ENCODE measurements at places on chromosomes 7 and 10.

DNA sequence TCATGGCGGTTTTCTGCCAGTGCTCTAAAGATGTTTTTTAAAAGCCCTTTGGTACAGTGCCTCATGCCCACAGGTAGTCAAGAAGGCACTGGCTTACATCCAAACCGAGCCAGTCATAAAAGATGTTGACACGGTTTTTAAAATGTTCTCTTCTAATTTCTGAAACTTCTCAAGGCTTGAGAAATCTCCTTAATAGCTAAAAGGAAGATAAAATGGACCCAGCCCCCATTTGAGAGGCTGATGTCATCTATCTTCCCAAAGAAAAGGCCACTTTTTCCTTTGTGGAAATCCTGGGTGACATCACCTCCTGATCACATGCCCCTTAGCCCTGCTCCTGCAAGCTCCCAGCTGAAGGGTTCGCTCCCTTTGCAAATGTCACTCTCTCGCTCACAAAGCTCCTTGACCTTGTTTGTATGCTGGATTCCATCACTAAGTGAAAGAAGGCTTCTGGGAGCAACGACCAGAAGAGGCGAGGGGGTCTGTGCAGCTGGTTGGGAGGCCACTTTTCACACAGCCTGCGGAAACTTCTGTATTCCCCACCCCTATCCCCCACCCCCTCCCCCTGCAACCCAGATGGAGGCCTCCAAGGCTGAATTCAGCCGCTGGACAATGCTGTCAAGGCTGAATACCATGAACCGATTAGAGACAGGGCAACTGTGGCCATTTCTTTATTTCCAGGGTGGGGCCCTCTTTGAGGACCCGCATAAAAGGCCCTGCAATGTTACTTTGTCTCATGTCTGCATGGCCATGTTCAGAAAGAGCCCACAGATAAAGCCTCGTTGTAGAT lies 122.8 kb downstream of the CUBN start:
- DNase-seq, result no peak

- DNase-seq, result no peak
Observed at GRCh38 chr10:480928-481552, 208.4 kb downstream of the DIP2C start.

DNA sequence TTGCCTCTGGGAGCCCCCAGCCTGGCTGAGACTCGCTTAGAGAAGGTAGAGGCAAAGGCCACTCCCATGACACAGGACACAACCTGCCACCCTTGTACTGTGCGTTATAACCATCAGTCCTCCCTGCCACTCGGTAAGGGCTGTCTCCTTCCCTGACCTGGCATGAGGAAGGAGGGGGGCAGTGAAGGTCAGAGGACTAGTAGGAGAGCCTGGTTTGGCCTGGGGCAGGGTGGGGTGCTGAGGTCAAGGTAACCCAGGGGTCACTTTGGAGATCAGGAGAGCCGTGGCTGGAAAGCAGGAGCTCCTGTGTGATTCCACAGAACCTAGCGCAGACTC lies 6.9 kb upstream of the TNRC18 start:
- DNase-seq, result no peak

DNA sequence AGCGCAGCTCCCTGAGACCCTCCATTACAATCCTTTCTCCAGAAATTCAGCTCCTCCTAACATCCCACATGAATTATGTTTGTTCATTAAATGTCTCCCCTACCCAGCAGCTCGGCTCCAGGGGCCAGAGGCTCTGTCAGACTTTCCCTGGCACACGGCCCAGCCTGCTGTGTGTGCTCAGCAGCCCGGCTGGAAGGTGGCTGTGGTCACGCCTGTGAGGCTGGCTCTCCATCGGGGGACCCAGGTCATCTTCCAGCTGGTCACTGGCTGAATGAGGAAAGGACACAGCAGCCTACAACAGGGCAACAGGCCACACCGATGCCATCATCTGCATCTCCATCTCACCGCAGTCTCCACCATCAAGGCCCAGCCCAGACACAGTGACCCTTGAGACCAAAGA lies 219.8 kb downstream of the MAD1L1 start:
- no peak for DNase-seq

GRCh38 chr10:88787463-88787862 lies 15.1 kb upstream of the LIPM start:
- DNase-seq, result no peak

DNA sequence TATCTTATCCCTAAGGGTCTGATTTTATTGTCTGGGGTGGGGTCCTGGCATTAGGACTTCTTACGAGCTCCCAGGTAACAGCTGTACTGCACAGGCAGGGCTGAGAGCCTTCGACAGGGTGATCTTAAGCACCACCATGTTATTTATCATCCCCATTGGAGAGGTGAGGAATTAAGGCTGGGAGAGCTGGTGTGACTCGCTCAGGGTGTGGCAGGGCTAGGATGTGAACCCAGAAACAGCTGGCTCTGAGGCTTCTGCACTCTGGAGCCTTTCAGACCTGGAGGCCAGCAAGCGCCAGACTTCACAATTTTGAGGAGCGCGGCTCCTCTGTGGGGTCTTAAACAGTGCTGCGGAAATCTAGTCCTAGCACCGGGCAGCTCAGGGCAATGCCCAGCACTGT lies 27.4 kb upstream of the NDST2 start:
- no peak for DNase-seq

DNA sequence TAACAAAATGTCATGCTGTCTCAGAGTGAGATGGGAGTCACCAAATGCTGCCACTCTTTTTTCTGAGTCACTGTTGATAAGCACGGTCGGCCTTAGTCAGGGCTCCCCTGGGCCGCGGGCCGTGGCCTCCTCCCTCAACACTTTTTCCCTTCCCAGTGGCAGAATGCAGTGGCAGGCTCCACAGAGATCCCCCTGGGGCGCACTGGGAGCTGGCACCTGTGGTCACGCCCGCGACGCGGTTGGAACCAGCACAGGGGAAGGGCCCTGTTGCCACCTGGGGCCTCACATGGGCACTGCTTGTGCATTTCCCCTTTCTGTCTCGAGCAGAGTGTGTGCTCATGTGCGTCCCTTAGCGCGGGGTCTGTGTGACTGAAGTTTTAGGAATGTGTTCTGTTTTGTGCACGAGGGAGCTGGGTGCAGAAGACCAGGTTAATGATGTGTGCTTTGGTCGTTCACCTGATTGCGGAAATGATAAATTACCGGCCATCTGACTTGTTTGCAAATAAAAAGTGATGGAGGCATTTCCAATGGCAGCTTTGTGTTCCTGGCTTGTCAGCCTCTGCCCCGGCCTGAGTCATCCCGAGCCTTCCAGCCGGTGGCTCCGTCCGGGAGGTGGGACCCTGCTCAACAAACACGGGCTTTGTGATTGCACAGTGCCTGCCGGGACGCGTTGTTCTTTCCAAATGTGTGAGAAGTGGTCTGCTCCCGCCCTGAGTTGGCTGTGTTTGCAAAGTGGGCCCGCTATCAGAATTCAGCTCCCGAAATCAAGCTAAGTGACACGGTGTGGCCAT lies 100.7 kb downstream of the NKX6-2 start:
- DNase-seq, result no peak

- DNase-seq, result no peak
Observed at GRCh38 chr7:47792521-47793121, 155.6 kb downstream of the PKD1L1 start.

DNA sequence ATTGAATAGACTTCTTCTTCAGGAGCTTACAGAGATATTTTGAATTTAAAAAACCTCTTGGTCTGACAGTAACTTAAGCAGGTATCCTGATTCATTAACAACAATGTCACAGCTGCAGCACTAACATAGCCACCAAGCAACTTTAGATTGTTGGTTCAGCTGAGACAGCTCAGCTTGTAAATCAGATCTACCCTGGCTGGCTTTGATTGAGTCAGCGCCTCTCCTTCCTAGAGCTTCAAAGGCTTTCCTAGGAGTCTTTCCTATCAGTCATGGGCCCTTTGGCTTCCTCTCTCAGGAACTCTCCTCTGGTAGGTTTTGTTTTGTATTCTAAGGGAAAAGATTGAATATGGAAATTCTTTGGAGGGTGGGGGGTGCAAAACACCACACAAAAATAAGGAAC lies 70.7 kb upstream of the STEAP4 start:
- DNase-seq, result no peak

- DNase-seq, result no peak
Observed at GRCh38 chr7:105006367-105007136, 7.5 kb upstream of the KMT2E start.

DNA sequence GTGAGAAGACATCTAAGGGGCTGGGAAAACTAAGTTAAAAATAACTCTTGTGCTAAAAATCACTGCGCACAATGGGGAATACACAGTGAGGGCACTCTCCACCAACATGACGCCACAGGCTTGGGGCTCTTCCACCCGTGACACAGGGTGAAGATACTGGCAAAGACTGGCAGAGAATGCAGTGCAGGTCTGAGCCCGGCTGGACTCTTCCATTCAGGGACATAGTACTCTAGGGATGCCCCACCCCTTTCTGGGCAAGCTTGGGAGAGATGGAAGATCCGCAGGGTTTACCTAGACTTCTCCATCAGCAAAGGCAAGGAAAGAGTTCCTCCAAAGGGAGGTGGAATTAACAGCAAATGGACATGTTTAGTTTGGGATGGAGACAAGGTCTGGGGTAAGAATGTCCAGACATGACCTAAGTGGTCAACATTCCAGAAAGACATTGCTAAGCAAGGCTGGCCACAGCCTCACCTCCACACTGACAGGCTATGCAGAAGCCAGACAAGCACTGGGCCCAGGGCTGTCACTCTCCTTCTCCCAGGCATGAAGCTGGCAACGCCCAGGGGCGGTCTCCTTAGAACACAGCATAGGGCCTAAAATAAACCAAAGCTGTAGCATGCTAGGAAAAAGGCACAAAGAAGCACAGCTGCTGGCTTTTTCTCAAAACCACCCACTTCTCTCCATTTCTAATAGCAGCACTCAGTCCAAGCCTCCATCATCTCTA lies 28.1 kb downstream of the XPNPEP1 start:
- no peak for DNase-seq

DNA sequence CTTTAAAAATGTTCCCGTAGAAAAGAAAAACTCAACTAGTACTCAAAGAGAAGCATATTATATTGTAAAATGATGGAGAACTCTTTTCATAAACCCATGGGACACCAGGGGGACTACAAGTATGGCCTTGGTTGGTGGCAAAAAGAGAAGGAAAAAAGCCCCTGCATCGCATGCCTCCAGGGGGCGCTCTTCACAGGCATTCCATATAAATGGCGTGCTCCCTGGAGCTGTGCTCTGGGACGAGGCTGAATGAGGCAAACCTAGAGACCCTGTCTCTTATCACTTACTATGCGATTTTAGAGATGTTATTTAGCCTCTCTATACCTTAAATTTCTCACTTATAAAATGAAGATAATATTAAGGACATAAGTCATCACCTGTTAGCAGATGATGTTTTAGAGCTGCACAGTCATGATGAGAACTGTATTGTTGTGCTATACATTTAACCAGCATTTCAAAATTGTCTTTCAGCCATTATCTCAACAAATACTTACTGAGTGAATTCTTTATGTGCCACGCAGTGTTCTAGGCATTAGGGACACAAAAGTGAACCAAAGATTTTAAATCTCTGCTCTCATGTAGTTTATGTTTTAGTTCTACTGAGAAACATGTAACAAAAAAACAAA lies 105.8 kb downstream of the ARHGAP21 start:
- peak; percentile 9 for DNase-seq

DNA sequence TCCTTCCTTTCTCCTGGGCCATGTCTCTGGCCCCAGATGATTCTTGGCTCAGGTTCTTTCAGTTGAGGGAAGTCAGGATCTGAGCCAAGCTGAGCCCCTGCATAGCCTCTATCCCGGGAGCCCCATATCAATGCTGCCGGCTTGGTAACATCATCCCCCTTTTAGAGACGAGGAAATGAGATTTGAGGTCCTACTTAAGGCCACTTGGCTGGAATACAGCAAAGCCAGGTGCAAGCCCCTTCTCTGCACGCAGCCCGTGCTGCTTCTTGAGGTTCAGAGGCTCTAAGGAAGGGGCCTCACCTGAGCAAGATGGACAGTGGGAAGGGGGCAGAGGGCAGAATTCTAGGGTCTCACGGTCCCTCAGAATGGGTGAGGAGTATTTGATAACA lies 2.4 kb upstream of the IRF5 start:
- DNase-seq, result no peak

- peak; percentile 71 for DNase-seq
Observed at GRCh38 chr7:48035301-48035966, at the start of gene C7orf57. Gene C7orf57 (plus strand): TSS chr7:48035543. CDS start chr7:48036309, 766 bp downstream.

DNA sequence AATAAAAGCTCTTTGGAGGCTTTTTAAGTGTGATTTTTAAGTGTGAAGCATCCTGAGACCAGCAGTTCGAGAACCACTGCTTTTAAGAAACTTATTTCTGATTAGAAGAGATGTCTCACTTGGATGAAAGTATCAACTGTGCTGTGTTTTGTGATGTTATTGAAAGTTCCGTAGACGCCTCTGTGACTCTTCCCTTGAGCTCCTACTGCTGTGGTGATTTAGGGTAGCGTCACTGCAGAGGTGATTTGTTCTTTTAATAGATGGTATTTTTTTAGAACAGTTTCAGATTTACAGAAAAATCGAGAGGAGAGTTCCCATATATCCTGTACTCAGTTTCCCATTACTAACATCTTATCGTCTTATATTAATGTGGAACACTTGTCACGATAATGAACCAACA lies 29.5 kb downstream of the FBH1 start:
- DNase-seq, result no peak
